ENCODE measurements at places on chromosomes 5 and 9.

DNA sequence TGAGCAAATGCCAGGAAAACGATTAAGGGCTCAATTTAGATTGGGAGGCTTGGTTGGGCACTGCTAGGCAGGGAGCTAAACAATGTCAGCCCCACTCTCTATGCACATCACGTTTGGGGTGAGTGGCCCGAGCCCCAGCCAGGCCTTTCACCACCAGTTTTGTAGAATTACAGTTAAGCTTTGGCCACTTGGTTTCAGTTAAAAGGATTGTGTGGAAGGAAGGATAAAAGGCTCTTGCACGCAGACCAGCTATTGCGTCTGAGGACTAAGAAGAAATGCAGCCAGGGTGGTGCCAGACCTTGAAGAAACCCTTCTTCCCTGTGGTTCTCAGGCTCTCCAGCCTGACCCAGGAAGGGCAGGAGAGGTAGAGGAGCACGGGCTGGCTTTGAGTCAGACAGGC, 125.3 kb upstream of the SLC44A1 start:
- no peak for DNase-seq

- DNase-seq = no peak
Observed at GRCh38 chr5:108079753-108080152, 302.1 kb downstream of the FBXL17 start.

- DNase-seq = no peak
Observed at GRCh38 chr5:109406719-109407118, 3.1 kb downstream of the PJA2 start.

DNA sequence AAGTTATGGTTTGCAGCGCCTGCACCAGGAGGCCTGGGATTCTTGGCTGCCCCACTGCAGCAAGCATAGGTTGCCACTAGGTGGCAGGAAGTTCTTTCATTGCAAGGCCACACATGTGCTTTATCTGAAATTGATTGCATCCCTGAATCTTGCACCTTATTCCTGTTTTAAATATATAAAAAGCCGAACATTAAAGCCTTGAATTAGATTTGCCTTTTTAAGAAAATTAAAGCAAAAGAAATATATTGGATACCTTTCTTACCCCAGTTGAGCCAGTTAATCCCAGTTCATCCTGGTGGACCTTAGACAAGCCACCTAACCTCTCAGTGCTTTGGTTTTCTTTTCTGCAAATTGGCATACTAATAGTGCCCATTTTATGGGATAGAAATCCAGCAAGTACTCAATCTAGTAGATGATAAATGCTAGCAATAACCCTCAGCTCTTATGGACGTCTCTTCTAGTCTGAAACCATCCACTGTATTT, 6.3 kb upstream of the TRMT10B start:
- DNase-seq = no peak

GRCh38 chr5:88459971-88460370, 191.3 kb upstream of the TMEM161B start:
- no peak for DNase-seq

DNA sequence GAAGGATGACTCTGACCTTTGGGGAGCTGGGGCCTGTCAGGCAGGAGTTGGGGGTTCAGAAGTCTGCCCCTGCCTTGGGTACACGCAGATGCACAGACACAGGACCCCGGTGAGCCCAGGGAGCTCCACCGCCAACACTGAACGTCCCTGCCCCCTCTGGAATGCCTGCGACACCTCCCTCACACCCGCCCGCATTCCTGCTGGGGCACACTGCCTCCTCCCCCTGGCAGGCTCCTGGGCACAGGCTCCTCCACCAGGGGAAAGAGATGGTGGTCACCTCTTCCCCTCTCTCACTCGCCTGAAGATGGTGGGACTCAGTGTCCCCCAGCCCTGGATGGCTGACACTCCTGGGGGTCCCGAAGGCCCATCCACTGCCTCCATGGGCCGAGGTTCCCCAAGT, 12.0 kb downstream of the CRB2 start:
- DNase-seq = no peak

- no peak for DNase-seq
Observed at GRCh38 chr9:71936066-71936465, 24.6 kb downstream of the C9orf85 start.

- no peak for DNase-seq
Observed at GRCh38 chr9:131454028-131454427, 48.7 kb upstream of the POMT1 start.

DNA sequence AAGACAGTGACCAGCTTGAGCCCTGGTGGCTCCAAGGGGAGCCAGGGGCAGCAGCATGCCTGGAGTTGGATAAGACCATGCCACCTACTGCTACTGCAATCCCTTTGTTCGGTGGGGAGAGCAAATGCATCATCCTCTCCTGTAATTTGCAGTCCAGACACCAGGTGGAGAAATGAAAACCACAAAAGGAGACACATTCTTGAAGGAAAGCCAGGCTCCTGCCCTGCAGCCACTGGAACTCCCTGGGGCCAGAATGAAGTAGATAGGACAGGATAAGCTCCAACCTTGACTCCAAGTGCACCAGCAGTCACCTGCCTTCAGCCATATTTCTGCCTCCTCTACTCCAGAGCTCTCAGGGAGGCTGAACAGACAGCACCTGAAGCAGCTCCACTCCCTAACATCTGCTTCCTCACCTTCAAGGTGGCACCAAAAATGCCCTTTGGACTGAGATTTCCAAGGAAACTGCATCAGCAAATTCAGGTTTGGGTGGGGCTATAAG, 65.1 kb upstream of the IQGAP2 start:
- no peak for DNase-seq

GRCh38 chr5:173243831-173244305, 8.9 kb upstream of the NKX2-5 start:
- DNase-seq = no peak
